ENCODE measurements at places on chromosomes 4 and X.

DNA sequence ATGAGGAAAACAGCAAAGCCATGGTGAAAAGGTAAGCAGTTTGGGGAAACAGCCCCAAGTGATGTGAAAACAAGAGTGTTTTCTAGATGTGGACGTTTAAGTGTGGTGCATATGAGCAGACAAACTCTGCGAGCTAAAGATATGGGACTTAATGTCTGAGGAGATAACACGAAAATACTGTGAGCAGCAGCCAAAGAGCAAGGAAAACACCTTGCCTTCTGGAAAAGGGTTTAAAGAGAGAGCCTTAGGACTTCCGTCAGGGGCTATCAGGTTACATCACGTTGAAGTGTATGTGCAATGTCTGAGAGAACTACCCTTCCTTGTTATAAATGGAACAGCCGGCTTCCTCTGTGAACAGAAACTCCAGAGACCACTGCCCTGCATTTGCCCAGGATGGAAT is 54.2 kb downstream of the LEF1 start:
- DNase-seq: peak; percentile 1

- no peak for DNase-seq
These were observed 194.2 kb downstream of the RAPGEF2 start for GRCh38 chr4:159297091-159297490.

DNA sequence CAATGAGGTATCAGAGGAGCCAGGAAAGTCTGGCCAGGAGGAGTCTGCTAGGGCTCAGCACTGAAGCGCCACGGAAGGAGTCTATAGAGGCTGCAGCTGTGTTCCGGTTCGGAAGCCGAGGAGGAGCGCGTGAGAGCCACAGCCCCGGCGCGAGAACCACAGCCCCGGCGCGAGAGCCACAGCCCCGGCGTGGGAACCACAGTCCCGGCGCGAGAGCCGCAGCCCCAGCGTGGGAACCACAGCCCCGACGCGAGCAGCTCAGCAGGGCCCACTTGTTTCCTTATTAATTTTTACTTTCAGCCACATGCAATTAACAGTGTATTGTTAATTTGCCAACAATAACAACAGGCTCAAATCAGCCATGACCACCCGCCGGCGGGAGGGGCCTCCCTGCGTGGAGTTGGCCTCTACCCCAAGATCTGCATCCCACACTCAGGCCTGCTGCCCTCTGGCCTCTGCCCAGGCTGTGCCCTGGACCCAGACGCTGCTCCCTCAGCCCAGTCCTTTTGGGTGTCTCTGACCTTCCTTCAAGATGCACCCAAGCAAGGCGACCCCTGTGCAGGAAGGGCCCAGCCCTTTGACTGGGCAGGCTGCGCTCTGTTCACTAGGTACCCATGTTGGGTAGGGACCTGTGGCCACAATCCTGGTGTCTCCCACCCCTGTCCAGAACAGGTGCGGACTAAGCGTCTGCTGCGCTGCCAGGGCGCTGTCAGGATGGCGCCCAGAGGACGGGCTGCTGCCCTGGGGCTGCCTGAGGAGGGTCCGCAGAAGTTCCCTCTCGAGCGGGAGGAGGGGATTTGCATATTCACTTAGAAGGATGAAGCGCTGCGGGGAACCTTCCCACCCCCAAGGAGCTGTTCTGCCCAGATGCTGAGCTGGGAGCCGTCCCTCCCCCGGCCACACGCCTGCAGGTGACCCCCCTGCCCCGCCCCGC is 113.8 kb downstream of the ADRA2C start:
- no peak for DNase-seq

GRCh38 chr4:109171070-109171469 is 131.4 kb downstream of the COL25A1 start:
- no peak for DNase-seq

DNA sequence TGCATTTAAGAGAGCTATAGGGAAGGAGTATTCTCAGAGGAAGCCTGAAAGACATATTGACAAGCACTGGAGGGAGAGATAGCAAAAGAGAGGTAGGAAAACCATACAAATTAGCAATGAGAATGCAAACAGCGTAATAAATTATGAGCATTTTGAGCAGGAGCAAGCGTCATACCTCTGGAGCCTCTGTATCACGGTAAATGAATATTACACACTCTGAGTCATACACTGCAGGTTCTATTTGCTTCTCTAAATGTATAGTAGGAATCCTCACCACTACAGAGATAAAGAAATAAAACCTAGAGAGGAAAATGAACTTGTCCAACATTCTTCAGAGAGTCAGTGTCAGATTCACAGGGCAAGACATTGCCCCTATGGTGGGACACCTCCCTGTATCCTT is 46.4 kb upstream of the GABRE start:
- no peak for DNase-seq

GRCh38 chrX:31934842-31935370 is 863.1 kb upstream of the FTHL17 start:
- no peak for DNase-seq

GRCh38 chr4:37538931-37539330 is 147.2 kb downstream of the RELL1 start:
- no peak for DNase-seq

DNA sequence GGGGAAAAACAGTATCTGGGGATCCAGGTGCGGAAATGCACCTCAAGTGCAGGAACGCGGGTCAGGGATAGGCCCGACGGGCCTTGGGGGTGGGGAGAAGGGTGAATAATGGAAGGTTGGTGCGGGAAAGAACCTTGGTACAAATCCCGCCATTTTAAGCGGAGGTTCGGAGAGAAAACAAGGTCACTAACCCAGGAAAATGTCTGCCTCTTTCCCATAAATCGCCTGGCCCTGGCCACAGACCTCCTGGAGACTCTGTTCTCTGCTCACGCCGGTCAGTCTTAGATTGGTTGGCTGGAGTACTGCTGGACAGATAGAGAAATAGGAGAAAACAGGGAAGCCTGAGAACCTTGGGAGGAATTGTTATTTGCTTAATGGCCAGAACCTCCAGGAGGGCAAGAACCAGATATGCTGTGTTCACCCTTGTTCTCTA is 897 bp upstream of the FBXL5 start:
- DNase-seq: peak; percentile 80

- DNase-seq: no peak
These were observed 49.4 kb upstream of the CAMK2D start for GRCh38 chr4:113810906-113811305.

GRCh38 chrX:40700640-40701342 is 34.6 kb downstream of the MED14 start:
- no peak for DNase-seq

GRCh38 chrX:72280321-72280845 is 3.3 kb upstream of the RPS4X start:
- no peak for DNase-seq

DNA sequence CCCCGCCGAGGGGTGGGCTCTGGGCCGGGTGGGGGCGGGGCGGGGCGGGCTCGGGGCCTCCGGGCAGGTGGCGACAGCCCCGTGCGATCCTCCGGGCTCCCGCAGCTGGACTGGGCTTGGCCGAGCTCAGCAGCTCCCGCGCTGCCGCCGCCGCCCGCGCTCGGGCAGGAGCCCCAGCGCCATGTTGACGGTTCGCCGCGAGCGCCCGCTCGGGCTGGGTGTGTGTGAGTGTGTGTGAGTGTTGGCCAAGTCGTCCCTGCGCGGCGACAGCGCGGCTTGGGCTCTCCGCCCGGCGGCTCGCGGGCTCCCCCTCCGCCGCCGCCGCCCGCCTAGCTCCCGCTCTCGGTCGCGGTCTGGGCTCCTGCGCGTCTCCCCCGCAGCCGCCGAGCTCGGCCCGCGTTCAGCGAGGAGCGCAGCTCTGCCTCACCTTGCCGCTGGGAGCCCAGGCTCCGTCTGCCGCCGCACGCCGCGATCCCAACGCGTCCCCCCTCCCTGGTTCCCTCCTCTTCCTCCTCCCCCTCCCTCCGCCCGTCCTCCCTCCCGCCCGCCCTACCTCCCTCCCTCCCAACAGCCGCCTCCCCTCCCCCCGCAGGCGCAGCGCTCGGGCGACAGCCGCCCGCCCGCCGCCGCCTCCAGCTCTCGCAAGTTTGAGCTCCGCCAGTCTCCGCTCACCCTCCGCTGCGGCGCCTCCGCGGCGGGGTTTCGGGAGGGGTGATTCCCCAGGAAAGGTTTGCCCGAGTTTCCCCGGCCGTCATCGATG is at the start of gene BCOR:
BCOR (minus strand) TSS at position 455 of the 760 bp plus-strand sequence. CDS start 20,029 bp downstream, outside the sequence.
- peak; percentile 79 for DNase-seq

DNA sequence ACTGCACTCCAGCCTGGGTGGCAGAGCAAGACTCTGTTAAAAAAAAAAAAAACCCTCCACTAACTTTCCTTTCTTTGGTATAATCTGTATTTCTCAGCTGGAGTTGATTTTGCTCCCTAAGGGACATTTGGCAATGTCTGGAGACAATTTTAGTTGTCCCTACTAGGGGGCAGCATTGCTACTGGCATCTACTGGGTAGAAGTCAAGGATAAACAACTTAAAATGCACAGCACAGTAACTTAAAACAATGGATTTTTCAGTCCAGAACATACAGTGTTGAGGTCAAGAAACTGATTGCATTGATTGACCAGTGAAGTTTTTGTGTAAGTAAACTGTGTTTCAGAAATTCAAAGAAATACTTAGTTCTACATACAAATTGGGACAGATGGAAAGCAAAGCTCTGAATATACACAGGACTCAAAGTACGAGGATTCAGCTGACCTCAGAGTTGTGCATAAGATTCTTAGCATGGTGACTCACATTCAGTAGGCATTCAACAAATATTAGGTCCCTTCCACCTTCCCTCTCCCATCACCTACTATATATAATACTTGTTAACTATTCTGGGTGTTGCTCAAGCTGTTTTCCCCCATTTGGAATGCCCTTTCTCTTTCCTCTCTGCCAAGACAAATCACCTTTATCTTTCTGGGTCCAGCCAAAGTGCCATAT is 8.8 kb downstream of the DDX53 start:
- no peak for DNase-seq

- peak; percentile 81 for DNase-seq
These were observed 12.6 kb downstream of the NOCT start for GRCh38 chr4:139028191-139028661.

- no peak for DNase-seq
These were observed 115.9 kb downstream of the GPAT3 start for GRCh38 chr4:83651846-83652245.

DNA sequence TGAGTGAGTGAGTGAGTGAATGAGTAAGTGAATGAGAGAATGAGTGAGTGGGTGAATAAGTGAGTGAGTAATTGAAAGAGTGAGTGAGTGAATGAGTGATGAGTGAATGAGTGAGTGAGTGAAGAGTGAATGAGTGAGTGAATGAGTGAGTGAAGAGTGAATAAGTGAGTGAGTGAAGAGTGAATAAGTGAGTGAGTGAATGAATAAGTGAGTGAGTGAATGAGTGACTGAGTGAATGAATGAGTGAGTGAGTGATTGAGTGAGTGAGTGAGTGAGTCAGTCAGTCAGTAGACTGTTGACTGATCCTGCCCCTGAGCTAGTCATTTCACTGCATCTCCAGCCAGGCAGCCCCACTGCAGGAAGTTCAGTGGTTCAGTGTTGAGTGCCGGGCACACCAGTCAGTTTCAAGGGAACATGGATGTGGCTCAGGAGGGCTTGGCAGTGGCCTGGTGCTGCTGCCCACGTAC is 228.4 kb upstream of the PSAPL1 start:
- no peak for DNase-seq

- DNase-seq: no peak
These were observed 187.6 kb downstream of the RAPGEF2 start for GRCh38 chr4:159290321-159291030.

GRCh38 chrX:43581888-43582539 is 74.1 kb upstream of the MAOA start:
- no peak for DNase-seq

DNA sequence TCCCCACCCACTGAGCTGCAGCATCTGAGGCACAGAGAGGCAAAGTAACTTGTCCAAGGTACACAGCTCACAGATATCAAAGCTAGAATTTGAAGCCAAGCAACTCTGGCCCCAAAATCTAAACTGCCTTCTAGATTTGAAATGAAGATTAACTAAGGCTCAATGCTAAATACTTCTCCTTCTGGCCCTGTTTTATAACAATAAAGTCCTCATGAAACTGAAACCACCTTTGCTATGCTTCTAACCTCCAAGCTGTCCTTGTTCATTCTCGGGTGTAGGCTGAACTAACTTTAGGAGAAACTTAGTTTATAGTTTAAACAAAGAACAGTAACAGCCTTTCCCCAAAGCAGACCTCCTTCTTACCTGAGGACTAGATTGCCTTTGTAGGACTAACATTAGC is 93.6 kb downstream of the DCTD start:
- no peak for DNase-seq

DNA sequence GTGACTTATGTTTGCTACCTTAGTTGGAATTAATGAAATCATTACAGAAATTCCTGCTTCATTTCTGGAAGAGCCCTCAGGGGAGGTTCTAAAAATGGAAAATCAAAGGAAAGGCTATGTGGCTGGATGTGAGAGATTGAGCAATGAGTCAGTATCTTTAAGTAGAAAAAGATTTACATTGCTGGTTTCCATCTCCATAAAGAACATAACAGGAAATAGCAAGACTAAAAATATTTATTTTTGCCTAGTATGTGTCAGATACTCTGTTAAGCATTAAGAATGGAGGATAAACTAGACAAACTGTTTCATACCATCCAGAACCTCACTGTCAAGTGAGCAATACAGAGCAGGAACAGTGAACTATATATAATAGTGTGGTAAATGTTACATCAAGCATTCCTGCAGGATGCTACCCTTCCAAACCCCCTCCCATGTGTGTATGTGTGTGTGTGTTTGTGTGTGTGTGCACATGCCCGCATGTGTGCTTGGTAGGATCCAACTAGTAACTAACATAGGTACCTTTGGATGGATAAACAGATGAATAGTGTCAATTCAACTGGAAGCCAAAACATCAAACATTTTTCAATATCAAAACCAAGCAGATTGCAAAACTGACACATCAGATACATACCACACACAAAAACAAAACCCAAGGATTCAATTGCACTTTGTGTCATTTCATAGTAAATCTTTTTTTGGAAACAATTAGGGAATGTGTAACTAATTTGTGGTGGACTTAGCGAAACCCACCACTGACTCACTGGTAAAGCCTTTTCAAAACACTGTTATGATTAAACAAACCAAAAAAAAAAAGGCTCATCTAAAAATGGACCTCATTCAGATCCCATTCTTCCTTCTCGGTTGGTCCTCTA is 223.4 kb downstream of the SHROOM3 start:
- no peak for DNase-seq

GRCh38 chr4:2066011-2066551 is 7.0 kb downstream of the NAT8L start:
- no peak for DNase-seq

GRCh38 chr4:56130606-56131155 is 181.9 kb downstream of the CEP135 start:
- peak; percentile 30 for DNase-seq

GRCh38 chrX:101485212-101485949 is at the start of gene ARMCX4:
Gene ARMCX4 (plus strand): TSS chrX:101485456. CDS start chrX:101488590, 3,134 bp downstream.
- peak; percentile 85 for DNase-seq

GRCh38 chr4:185036019-185036418 is 17.7 kb downstream of the HELT start:
- no peak for DNase-seq

DNA sequence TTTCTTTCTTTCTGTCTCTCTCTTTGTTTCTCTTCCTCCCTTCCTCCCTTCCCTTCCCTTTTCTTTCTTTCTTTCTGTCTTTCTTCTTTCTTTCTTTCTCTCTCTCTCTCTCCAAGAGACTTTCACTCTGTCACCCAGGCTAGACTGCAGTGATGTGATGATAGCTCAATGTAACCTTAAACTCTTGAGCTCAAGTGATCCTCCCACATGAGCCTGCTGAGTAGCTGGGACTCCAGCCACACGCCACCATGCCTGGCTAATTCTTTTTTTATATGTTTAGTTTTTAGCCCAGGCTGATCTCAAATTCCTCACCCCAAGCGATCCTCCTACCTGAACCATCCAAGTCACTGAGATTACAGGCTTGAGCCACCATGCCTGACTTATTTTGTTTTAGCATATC is 64.3 kb upstream of the EMCN start:
- DNase-seq: no peak
